Thoracic aorta (tissue), 2 donors: ENCODE measurements at places on chromosomes 6 and 20.

DNA sequence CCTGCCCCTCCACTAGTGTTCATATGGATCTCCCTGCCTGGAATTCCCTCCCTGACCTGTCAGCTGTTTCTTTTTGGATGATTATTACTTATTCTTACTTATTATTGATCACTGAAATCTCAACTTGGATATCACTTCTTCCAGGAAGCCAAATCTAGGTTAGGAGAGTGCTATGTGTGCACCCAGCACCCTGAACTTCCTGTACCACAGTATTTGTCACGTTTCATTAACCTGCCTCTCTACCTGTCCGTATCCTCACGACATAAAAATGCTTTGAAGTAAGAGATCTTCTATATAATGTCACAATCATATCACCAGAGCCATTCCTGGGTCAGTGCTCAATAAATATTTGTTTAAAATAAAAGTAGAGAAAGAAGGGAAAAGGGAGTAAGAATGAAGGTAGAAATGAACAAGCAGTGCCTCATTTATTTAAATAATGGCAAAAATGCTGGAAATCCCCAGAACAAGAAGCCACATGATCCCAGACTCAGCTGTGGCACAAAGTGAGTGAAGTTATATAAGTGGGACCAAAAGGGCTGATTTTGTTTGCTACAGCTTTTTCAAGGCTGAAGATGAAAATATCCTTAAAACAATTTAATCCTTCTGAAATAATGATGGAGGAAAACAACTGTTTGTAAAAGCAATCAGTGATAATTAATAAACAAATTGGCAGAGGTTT lies 88.0 kb upstream of the MANEA start:
- no peak for DNase-seq

- no peak for DNase-seq
These were observed 6.8 kb upstream of the MICA start for GRCh38 chr6:31396422-31397152.

- no peak for DNase-seq
These were observed 8.1 kb downstream of the SYNJ2 start for GRCh38 chr6:157989541-157990289.

GRCh38 chr6:71855406-71855805 lies 30.9 kb upstream of the RIMS1 start:
- DNase-seq: no peak

GRCh38 chr6:119535332-119535731 lies 185.8 kb upstream of the MAN1A1 start:
- DNase-seq: no peak

GRCh38 chr6:33813246-33813904 lies 9.6 kb upstream of the MLN start:
- DNase-seq: no peak

- no peak for DNase-seq
These were observed 113.5 kb upstream of the PHACTR1 start for GRCh38 chr6:12602951-12603672.

GRCh38 chr6:130385064-130385695 lies 19.4 kb downstream of the TMEM200A start:
- DNase-seq: no peak

DNA sequence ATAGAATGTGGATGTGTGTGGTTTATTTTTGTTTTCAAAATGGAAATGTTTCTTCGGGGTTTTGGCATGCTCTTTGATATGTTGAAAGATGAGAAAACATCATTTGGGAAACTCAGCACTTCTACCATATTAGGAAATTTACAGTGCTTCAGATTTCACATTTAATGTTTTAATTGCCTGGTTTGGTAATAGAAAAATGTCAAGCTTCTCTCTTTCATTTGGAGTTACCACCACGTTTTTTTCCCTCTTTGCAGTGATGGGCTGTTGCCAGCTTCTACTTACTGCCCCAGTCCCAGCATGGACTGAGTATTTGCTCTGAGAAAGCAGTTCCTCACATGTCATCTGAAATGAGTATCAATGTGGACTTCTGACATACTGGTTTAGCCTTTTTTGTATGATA lies 267.7 kb downstream of the PRL start:
- DNase-seq: no peak
